ENCODE measurements at places on chromosomes 11 and 22. TPM values are rescaled to one million over a fixed set of nuclear protein-coding genes. Genes with fewer than 3 reads are reported as not detected.

BCO2 gene
- total RNA-seq: 4.9 TPM

MRGPRF gene
- total RNA-seq: 13.0 TPM

KCNJ11 gene
- total RNA-seq: 4.6 TPM

MS4A5 gene
- total RNA-seq: not detected

CHRM1 gene
- 0.69 TPM for total RNA-seq

GDPD4 gene
- total RNA-seq: 0.39 TPM

NPTXR gene
- total RNA-seq: 2.5 TPM

SYT9 gene
- 0.99 TPM for total RNA-seq

CD3G gene
- 0.10 TPM for total RNA-seq

GLYAT gene
- total RNA-seq: not detected

TMA7B gene
- total RNA-seq: 0.30 TPM

GRCh38 chr11:119904531-119905035 lies 175.6 kb upstream of the NECTIN1 start:
- no peak for DNase-seq

DNA sequence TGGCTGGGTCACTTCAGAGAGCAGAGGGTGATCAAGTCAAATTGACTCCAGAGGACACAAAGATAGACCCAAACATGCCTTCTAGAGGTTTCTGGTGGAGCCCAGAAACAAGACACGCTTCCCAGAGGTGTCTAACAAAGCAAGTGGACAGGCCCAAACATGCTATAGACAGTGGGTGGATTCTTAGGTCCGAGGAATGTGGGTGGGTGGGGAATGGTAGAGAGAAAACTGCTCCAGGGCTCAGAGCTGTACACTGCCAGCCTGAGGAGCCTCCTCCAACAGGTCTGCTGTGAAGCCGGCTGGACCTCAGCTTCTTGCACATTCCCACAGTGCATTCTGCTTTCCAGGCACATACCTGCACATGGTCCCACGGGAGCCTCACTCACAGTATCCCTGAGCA lies 116.8 kb upstream of the NECTIN1 start:
- DNase-seq: no peak

DNA sequence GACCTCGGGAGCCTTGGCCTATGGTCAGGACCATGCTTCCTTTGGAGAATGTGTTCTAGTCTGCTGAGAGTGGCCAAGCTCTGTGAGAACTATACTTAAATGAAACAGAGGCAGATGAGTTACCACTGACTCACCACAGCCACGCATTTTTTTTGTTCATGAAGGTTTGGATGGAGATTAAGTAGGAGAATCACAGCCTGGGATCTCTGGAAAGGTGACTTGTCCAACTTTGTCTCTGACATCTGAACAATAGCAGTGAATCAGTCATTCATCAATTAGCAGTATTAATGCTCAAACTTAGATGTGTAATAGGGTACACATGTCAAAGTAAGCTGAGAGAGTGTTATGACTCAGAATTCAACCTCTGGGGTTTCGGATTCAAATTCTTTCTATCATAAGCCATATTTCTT lies 100.7 kb upstream of the ANO3 start:
- DNase-seq: no peak

- DNase-seq: peak; percentile 16
These were observed at the start of gene TUB for GRCh38 chr11:8080674-8081590. Gene TUB, plus strand, starts transcription at chr11:8081211. Its CDS starts 300 bp downstream, at chr11:8081511.

DNA sequence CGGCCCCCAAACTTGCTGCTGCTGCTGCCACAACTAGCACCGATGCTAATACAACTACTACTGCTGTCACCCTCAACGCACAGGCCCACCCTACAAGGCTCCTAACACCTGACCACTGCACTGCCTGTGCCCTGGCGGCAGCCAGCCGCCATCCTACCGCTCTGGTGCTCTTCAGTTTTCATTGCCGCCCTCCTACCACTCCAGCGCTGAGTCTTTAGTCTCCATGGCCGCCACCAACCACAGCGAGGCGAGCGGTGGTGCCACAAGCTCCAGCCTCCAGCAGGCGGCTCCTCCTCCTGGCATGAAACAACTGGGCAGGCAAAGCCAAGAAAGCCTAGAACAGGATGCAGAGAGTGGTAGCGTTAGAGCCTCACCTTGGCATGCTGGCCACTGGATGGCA lies 5.0 kb upstream of the RFPL3 start:
- no peak for DNase-seq

GRCh38 chr11:115042002-115042401 lies 363.7 kb downstream of the NXPE2 start:
- no peak for DNase-seq

- no peak for DNase-seq
These were observed 37.4 kb downstream of the PAK1 start for GRCh38 chr11:77436506-77436905.

- DNase-seq: no peak
These were observed 813.3 kb downstream of the OPCML start for GRCh38 chr11:132718711-132719671.

DNA sequence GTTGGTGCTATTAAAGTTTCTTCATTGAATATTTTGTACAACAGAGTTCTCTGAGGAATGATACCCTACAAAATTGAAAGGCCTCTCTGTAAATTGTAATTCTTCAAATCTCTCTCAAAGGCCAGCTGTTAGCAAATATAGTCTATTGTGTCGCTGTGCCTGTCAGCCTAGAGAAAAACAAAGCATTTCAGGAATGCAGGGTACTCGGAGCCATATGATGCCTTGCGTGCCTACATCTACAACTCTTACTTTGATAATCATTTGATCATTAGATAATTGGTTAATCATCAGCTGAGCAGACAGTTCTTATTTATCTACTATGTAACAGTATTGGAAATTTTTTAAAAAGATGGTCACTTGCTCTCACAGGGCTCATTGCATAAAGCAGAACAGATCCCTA lies 67.3 kb downstream of the RNF169 start:
- no peak for DNase-seq

GRCh38 chr11:123942413-123942812 lies 1.2 kb downstream of the OR6T1 start:
- no peak for DNase-seq

GRCh38 chr11:78277314-78277994 lies 88.7 kb downstream of the USP35 start:
- no peak for DNase-seq

- no peak for DNase-seq
These were observed 119.5 kb upstream of the NARS2 start for GRCh38 chr11:78694152-78694551.

DNA sequence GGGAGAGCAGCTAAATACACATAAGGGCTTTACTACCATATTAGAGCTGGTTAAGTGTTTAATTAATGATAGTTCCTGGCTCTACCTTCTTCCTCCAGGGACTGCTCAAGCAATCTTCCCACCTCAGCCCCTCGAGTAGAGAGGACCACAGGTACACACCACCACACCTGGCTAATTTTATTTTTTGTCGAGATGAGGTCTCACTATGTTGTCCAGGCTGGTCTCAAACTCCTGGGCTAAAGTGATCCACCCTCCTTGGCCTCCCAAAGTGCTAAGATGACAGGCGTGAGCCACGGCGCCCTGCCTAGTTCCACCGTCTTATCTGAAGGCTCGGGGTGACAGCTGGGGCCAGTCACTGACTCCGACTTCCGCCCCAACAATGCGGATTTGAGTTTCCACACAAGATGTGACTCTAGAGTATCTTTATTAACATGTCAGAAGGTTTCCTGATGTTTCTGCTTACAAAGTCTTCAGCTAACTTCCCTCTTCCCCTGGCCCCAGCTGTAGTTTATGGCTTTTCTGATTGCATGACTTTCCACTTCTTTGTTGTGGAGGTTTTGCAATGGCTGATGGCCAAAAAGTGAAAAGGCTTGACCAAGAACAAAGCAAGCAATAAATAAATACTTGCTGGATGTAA lies 16.8 kb downstream of the TPST2 start:
- no peak for DNase-seq

DNA sequence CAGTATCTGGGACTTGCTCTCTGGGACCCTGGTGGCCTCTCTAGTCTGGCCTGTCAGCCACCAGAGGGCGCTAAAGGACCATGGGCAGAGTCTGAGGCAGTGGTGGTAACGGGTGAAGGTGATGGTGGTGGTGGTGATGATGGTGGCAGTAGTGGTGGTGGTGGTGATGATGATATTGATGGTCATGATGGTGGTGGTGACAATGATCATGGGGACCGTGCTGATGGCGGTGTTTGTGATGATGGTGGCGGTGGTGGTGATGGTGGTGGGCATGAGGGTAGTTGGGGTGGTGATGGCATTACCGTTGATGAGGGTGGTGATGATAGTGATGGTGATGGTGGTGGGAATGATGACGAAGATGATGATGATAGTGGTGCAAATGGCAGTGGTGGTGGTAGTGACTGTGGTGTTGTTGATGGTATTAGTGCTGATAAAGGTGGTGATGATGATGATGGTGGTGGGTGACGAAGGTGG lies 16.0 kb downstream of the TRPM5 start:
- no peak for DNase-seq

DNA sequence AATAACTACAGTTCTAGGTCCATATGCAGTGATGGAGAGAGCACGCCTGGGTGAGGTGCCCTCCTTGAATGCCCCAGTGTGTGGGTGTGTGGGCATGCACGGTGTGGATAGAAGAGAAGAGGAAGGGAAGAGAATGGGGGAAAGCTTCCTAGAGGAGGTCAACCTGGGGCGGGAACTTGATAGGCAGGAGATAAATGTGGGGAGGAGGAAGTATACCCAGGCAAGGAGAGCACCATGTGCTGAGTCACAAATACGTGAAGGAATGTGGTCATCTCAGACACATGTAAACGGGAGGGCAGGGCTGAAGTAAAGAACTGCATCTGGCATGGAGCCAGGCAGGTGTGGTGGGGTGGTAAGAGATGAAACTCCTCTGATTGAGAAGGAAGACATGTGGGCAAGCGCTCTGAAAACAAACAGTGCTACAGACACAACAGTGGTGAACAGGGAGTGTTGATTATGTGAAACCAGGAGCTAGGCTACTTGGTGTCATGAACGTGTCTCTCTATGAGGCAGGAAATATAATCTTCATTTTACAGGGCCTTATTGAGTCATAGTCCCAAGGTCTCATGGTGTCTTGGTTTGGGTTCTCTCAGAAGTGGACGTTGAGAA lies 61.5 kb upstream of the EED start:
- no peak for DNase-seq

DNA sequence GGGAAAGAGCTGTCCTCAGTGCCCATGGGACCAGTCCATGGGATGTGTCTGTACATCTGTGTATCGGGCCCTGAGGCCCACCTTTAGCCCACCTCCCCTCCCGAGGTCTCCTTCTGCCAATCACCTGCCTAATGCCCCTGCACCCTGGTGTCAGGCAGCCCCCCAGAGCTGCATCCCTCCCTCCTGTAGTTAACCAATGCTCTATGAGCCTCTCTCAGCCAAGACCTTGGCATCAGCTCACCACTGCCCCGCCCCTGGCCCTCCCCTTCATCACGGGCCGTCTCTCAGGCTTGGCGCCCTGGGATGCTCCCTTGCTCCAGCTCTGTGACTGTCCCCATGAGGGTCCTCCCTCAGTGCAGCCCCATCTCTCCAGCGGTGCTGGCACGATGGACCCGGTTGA lies 18.5 kb downstream of the MGAT3 start:
- DNase-seq: no peak

GRCh38 chr11:19940831-19941230 lies 219.4 kb downstream of the DBX1 start:
- DNase-seq: no peak

GRCh38 chr11:70423523-70424505 lies 25.5 kb downstream of the CTTN start:
- DNase-seq: no peak
